ENCODE measurements at places on chromosomes 3 and 15.
A peak's percentile ranks its signal among the peaks of the same experiment; 100 is the strongest.

DNA sequence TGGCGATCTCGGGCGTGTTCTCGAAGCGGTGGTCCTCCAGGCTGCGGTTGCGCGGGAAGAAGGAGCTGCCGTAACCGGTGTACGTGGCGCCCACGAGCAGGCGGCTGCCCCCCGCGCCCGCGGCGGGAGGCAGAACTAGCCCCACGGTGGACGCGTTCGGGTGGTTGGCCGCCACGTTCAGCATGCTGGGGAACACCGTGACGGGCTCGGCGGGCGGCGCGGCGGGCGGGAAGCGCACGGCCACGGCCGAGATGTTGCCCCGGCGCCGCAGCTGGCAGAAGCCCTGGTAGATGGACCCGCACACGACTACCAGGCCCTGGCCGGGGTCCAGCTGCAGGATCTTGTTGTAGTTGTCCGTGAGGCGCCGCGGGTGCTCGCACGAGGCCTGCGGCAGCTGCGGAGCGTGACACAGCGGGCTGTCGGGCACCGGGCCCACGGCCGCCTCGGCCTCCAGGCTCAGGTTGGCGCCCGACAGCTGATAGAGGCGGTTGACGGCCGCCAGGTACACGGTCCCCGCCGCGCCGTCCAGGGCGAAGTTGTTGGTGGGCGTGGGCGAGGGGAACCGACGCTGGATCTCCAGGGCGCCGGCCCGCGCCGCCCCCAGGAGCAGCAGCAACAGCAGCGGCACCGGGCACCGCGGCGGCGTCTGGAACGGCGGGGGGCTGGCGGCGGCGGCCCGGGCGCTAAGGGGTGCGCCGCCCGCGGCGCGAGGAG lies 397 bp downstream of the PLXND1 start:
- DNase-seq = peak; percentile 62

GRCh38 chr15:52181938-52182780 lies 9.0 kb downstream of the GNB5 start:
- DNase-seq = no peak

GRCh38 chr3:60364475-60364874 lies 886.8 kb downstream of the FHIT start:
- DNase-seq = no peak

- DNase-seq = no peak
These were observed 169.1 kb upstream of the SEMA6D start for GRCh38 chr15:47548231-47548630.

- DNase-seq = no peak
These were observed 6.5 kb upstream of the UTS2B start for GRCh38 chr3:191336833-191337232.

- peak; percentile 37 for DNase-seq
These were observed 1.6 kb upstream of the SHOX2 start for GRCh38 chr3:158107605-158108444.

GRCh38 chr15:75751891-75752290 lies 39.2 kb upstream of the CSPG4 start:
- DNase-seq = no peak

GRCh38 chr3:8954938-8955763 lies 8.1 kb downstream of the RAD18 start:
- DNase-seq = no peak

- no peak for DNase-seq
These were observed 4.5 kb downstream of the DNAJC13 start for GRCh38 chr3:132421832-132422231.

DNA sequence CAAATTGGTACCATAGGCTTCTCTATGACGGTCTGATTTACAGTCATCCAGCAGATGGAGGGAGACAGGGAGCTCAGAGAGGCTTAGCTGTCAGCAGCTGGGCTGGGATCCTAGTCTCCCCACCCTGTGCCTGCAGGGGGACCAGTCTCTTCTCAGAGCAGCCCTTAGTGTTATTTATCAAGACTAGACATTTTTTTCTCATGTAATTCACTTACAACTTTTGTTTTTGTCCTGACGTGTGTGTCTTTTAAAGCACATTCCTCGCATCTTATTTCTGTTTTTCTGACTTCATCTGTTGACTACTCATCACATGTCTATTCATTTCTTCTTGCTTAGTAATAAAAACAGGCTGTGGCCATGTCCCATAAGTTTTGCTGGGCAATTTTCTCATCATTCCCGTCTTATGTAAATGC lies 116.1 kb downstream of the KLF13 start:
- DNase-seq = no peak

DNA sequence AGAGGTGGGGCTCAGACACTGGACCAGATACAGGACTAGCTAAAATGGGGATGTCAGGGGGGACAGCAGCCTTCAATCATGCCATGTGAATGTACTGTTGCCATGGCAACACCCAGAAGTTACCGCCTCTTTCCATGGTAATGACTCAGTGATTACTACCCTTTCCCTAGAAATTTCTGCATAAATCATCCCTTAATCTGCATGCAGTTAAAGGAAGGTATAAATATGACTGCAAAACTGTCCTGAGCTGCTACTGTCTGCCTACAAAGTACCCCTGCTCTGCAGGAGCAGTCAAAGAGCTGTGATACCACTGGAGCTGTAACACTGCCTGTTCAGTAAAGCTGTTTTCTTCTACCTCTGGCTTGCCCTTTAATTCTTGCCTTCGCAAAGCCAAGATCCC lies 168.2 kb downstream of the PEAK1 start:
- DNase-seq = no peak

GRCh38 chr15:44595656-44596510 lies 58.9 kb downstream of the EIF3J start:
- no peak for DNase-seq

GRCh38 chr3:47225310-47225906 lies 57.2 kb downstream of the KIF9 start:
- no peak for DNase-seq

DNA sequence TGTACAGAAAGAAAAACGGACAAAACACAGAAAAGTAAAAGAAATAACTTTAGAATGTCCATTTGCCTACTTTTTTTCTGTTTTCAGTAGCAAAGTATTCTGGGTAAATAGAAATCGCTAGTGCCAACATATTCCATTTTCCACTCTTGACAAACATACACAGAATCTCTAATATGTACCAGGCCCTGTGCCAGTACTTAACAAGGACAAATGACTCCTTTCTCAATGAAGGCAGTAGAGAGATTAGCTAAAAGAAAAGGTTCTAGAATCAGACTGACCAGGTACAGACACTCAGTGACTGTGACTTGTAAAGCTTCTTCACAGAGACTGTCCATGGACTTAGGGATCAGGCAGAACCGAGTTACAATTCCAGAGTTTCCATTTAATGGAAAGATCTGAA lies 165.8 kb upstream of the STAC start:
- DNase-seq = no peak

- DNase-seq = no peak
These were observed 101.5 kb downstream of the ATP8B4 start for GRCh38 chr15:50017522-50017921.

DNA sequence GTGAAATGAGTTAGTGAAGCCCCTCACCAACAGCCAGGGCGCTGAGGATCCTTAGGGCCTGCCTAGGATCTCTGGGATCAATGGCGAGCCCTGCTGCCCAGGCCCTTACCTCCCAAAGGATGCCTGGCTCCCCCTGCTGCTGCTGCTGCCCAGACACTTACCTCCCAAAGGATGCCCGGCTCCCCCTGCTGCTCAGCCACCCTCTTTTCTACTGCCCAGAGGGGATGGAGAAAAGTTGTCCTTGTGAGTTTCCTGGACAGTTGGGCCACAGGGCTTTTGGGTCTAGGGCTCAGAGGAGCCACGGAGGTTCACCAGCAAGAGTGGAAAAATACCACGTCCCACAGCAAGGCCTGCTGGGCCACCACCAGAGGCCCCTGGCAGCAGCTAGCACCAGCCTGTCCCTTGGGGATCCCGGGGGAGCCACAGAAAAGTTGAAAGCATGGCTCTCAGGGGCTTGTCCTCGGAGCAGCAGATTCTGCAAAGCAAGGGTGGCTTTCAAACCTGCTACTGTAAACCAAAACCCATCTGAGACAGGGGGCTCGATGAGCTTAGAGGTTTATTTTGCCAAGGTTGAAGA lies 59.4 kb downstream of the SLC6A6 start:
- DNase-seq = peak; percentile 88

DNA sequence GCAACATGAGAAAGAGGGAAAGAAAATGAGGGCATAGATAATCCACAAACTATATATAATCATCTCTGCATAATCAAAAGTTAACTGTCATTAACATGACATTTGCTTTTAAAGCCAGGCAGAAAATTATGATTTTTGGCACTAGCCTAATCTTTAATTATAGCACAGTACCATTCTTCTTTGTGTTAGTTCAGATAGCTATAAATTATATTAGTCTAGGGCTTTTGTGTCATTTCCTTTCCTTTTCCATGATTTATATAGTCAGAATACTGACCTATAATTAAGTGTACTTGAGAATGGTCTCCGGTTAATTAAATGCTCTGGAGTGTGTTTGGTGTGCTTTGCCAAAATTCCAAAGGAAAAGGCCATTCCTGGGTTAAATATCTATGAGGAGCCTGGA lies 441.9 kb upstream of the THRB start:
- DNase-seq = no peak

DNA sequence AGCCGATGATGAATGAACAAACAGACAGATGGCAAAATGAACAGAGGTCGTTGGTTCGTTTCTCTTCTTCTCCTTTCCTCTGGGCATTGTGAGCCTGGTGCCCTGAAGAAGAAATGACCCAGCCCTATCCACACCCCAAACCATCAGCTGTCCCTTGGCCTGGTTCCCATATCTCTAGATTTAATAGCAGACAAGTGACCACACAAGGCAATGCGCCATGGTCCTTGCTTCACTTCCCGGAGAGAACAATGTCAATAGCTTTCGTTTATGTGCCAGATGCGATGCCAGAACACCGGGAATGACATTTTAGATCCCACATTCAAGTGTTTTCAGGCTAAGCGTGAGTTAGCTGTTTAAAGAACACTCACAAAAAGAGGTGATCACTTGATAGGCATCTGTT lies 17.7 kb downstream of the POC1A start:
- DNase-seq = no peak

DNA sequence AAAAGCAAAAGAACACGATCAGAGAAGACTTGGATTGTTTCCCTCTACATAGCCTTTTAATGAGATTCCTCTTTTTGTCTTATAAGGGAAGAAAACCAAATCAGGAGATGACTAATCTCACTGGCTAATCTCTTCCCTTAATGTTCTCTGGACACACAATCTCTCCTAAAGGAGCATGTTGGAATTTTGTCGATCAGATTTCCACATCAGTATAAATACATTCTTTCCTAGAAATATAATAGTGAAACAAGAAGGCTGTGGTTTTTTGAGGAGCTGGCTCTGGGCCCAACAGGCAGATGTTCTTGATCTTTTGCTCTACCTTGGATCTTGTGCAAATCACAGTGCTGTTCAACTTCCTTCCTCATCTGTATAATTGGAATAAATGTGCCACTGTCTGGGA lies 94.0 kb downstream of the GTPBP8 start:
- no peak for DNase-seq

DNA sequence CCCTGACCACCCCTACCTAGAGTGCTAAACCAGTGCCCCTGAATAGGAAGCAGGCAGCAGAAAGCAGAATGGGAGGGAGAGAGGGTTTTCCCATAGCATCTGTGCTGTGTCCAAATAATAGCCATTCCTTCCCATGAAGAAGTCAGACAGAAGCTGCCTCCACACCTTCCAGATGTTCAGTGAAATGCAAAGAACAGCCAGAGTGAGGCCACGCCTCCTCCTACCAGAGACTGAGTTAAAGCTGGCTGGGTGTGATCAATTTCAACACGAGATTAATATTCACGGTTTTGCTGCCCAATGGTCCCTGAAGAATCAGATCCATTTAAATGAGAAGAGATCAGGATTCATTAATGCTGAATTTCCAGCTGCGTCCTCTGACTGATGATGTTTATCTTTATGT lies 111.8 kb downstream of the SRGAP3 start:
- no peak for DNase-seq

DNA sequence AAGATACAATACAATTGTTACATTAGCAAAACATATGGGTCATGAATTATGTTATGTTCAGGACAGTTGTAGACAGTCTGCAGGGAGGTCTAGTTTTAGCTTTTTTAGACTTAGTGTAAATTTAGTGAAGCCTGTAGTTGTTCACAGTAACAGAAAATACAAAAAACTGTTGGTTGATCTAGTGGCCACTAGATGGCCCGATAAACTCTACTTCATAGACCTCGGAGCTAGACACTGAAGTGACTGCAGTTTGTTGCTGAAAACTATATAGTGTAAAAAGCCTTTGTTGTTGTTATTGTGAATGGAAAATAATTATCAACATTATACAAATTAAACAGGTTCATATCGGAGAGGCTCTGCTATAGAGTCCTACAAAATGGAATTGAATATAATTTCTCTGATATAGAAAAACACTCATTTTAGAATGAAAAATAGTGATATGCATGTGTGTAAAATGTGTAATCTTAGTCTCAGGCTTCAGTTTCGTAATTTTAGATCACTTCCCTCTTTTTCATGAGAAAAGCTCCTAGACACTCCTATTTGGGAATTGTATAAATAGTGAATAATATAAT lies 18.3 kb downstream of the MAGEL2 start:
- DNase-seq = no peak

DNA sequence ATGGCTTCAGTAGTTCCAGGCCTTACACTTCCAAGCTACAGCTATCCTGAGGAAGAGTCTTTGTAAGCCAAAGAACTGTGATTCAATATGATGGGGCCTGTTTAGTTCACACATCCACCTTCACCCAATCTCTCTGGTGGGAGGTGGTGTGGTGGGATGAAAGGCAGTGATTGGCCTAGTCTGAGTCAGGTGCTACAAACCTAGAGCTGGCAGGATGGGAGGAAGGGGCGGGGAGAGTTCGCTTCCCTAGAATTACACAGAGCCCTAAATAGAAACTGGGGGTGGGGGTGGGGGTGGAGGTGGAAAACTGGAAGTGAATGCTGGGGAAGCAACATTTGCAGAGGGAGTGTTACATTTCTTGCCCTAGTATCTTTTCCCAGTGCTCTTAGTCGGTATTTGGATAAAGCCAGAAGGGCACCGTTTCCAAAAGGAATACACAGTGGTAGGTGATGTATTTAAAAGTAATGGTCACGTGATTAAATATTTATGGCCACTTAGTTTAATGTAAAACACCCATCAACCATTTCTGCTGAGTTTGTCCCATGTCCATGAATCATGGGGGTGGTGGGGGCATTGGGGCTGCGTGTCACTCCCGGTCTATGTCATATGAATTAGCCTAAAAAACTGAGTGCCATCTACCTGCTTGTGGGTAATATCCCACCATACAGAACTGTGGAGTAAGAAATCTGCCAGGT lies 247.6 kb upstream of the PROK2 start:
- no peak for DNase-seq

GRCh38 chr15:40128766-40129660 lies 20.3 kb upstream of the BMF start:
- DNase-seq = no peak

GRCh38 chr3:105413343-105413887 lies 46.7 kb downstream of the ALCAM start:
- DNase-seq = no peak

DNA sequence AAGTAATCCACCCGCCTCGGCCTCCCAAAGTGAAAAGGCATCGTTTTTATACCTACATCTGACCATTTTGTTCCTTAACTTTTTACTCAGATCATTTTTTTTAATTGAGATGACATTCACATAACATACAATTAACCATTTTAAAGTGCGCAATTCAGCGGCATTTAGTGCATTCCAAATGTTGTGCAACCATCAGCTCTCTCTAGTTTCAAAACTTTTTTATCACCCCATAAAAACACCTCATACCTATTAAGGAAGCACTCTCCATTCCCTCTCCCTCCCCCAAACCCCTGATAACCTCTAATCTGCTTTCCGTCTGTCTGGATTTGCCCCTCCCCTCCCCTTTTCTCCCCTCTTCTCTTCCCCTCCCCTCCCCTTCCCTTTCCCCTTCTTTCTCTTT lies 310.1 kb downstream of the UACA start:
- DNase-seq = no peak

Measured in T47D (cell line).